IMR-90 (cell line): ENCODE measurements at places on chromosomes 7 and 10. TPM values are rescaled to one million over a fixed set of nuclear protein-coding genes. Genes with fewer than 3 reads are reported as not detected.

- DNase-seq, result no peak
- H3K27ac ChIP-seq, result no peak overlapping the region
- H3K36me3 ChIP-seq, result no peaks in the 10 kb centered on the region
- no peak overlapping the region for H3K4me3 ChIP-seq
Observed at GRCh38 chr10:126420567-126421300, 32.5 kb upstream of the ADAM12 start.

DNA sequence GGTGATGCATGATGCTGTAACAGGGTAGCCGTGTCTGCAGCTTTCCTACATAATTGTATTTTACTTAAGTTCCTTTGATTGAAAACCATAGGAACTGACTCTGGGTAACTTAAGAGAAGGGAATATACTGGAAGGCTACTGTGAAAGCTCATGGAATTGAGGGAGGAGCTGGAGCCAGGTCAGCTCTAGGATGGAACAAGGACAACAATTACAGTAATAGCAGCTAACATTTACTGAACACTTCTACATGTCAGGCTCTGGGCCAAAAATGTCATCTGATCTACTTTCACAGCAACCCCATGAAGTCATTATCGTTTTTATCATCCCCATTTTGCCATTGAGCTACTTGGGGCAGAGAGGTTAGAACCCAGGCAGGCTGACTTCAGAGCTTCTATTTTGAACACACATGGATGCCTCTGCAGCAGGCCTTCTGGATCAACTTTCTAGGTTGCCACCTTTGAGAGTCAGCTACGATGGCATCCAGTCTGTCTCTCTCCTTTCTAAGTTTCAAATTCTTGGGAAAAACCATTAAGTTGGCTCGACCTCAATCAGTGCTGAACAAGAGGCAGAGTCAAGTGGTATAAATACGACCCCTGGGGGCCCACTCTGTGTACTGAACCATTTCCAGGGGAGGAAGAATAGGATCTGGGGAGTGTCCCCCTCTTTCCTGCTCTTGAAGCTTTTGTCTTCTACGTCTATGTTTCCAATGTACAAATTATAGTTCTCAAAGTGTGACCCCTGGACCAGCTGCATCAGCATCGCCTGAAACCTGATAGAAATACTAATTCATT is 272.3 kb upstream of the PLPP4 start:
- no peak overlapping the region for H3K27ac ChIP-seq
- no peak overlapping the region for H3K4me3 ChIP-seq
- no peaks in the 10 kb centered on the region for H3K27me3 ChIP-seq
- no peaks in the 10 kb centered on the region for H3K4me1 ChIP-seq
- no peak for DNase-seq

SPDYE8 gene
- total RNA-seq, result not detected in 2 replicates

DNA sequence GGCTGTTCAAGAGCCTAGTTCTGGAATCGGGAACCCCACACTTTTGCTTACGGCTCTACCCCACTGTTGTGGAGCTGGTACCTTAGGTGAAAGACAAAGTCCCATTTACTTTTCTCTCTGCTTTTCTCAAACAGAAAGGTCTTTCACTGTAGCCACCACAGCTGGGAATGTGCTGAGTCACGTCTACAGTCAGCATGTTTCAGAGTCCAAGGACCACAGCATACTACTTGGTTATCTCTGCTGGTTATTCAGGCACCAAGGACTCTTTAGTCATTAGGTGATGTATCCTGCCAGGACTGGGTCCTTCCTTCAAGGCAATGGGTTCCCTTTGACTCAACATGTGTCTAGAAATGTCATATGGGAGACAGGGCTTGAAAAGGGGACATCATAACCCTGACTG is 266.8 kb upstream of the STEAP1 start:
- no peak overlapping the region for H3K27ac ChIP-seq
- H3K4me3 ChIP-seq, result no peak overlapping the region
- no peaks in the 10 kb centered on the region for H3K27me3 ChIP-seq
- H3K4me1 ChIP-seq, result no peaks in the 10 kb centered on the region
- no peaks in the 10 kb centered on the region for H3K36me3 ChIP-seq

TMEM270 gene
- not detected in 2 replicates for total RNA-seq

DNA sequence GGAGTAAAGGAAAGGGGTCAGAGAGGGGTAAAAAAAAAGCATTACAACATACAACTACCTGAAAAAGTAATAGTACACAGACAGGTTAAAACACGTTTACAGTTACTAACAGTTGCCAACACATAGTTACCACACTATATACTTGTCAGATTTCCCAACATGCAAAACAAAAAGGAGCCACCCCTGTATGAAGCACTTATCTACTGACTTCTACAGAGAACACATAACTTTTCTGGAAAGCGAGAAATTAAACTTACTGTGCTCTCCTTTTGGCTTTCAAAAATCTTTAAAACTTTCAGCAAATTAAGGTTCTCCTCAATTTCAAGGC is 2.1 kb downstream of the ABI1 start:
- H3K27ac ChIP-seq, result peak overlapping the region; percentile 25; the same call in 1 of the 2 replicates
- H3K36me3 ChIP-seq, result no peaks in the 10 kb centered on the region
- H3K27me3 ChIP-seq, result peaks cover 3% of the 10 kb centered on the region
- H3K4me1 ChIP-seq, result 0 out of 2 replicates have a peak, but pooled peaks cover 2% of the 10 kb centered on the region
- H3K4me3 ChIP-seq, result peak overlapping the region; percentile 86

RPP38 gene
- total RNA-seq, result 12.4 and 13.1 TPM in 2 replicates

SAMD8 gene
- 28.7 and 34.2 TPM in 2 replicates for total RNA-seq

METTL27 gene
- 1.7 and 2.3 TPM in 2 replicates for total RNA-seq

DNA sequence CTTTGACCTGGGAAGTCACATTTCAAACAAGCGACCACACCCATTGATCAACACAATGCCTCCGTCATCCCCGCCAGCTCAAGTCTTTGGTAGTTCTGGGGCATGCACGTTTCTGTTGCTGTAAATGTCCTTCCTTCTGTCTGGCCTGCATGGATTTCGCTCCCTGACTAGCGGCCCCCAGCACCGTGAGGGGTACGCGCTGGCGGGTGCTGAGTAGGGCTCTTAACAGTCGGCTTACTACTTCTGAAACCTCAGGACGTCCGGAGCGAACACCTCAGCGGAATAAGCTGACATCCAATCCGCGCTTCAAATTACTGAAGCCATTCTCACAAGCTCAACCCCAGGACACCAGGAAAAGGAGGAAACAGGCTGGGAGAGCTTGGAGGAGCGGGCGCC is 505 bp downstream of the NUDCD3 start:
- peak; percentile 25 for DNase-seq
- peak overlapping the region; percentile 94 for H3K4me3 ChIP-seq
- no peaks in the 10 kb centered on the region for H3K27me3 ChIP-seq
- H3K36me3 ChIP-seq, result peaks cover 1% of the 10 kb centered on the region; the same call in 1 of the 2 replicates
- peaks cover 2% of the 10 kb centered on the region; the same call in 1 of the 2 replicates for H3K4me1 ChIP-seq
- peak overlapping the region; percentile 97 for H3K27ac ChIP-seq

DPYSL4 gene
- total RNA-seq, result 7.2 and 8.1 TPM in 2 replicates

DNA sequence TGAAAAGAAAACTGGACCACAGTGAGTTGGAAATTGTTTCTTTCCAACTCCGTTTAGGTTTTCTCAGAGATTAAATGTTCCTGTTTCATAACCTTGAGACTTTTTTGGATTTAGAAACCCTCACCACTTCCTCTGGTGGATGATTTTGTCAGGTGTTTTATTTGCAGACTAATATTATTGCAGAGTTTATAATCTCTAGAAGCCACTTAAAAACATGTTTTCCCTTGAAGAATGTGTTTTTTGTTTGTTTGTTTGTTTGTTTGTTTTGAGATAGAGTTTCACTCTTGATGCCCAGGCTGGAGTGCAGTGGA is 520 bp upstream of the MICU1 start:
- H3K36me3 ChIP-seq, result no peaks in the 10 kb centered on the region
- no peak overlapping the region; the same call in 1 of the 2 replicates for H3K27ac ChIP-seq
- DNase-seq, result no peak

DNA sequence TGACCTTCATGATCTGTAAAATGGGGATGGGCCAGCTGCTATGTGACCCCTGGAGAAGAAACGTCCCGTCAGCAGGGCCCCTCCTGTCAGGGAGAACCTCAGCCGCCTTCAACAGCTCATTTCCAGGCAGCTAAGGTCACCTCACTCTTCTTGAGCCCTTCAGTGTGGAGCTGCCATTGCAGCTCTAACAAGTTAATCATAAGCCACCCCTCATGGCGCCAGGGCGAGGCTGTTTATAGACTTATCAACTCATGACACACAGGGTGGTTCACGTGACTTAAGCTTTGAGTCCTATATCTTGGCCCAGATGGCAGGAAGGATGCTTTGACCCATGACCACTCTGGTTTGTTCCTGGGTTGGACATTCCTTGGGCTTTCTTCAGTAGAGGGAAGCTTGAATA is 315.1 kb downstream of the TNS3 start:
- peaks cover 3% of the 10 kb centered on the region; the same call in 1 of the 2 replicates for H3K36me3 ChIP-seq
- H3K27me3 ChIP-seq, result no peaks in the 10 kb centered on the region
- peak; percentile 50 for DNase-seq
- H3K4me3 ChIP-seq, result no peak overlapping the region

DNA sequence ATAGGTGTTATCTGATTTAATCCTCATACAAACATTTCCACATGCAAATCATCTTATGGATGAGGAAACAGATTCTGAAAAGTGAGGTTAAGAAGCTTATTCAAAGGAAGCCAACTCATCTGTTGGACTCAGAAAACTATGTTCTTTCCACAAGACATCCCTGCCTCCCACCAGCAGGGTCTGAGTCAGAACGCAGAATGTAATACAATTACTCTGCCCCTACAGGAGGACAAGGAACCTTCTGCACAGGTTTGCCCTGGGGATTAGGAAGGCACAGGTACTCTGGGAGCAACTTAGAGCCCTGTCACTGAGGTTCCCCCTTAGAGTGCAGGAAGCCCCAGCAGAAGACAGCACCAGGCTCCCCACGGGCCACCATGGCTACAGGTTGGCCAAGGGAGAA is 255.7 kb downstream of the TNS3 start:
- DNase-seq, result peak; percentile 90
- peaks cover 39% of the 10 kb centered on the region for H3K4me1 ChIP-seq
- peaks cover 15% of the 10 kb centered on the region for H3K36me3 ChIP-seq
- peak overlapping the region; percentile 42; the same call in 1 of the 2 replicates for H3K27ac ChIP-seq

PIP gene
- total RNA-seq, result not detected in 2 replicates

TMEM176A gene
- not detected in 2 replicates for total RNA-seq

DNA sequence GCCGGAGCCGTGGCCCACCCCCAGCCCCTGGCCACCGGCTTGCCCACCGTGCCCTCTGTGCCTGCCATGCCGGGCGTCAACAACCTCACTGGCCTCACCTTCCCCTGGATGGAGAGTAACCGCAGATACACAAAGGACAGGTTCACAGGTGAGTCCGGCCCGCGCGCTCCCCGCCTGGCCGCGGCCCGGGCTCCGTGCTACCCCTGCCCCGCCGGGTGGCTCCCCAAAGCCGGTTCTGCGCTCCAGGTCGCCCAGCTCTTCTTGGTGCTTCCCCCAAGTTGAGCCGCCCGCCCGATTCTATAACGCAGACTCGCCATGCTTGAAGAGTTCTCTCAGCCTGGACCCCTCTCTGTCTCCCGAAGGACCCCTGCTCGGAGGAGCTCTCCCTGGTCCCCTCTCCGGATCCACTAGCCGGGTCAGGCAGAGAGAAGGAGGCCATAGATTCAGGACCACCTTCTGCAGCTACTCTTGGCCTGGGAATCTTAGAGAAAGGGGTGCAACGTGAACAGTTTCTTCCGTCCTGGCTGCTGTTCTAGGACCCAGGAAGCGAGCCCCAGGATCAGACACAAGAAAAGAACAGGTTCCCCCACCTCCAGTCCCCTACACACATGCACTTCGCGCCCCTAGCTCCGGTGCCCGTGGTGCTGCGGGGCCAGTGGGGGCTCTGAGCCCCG is 999 bp downstream of the TLX1 start:
- H3K4me1 ChIP-seq, result no peaks in the 10 kb centered on the region
- no peak overlapping the region for H3K4me3 ChIP-seq
- H3K27me3 ChIP-seq, result peaks cover 95% of the 10 kb centered on the region
- no peak overlapping the region for H3K27ac ChIP-seq
- no peak for DNase-seq
- H3K36me3 ChIP-seq, result no peaks in the 10 kb centered on the region

GRCh38 chr7:106869954-106870353 is 4.9 kb downstream of the PIK3CG start:
- no peaks in the 10 kb centered on the region for H3K36me3 ChIP-seq
- no peak for DNase-seq
- H3K4me3 ChIP-seq, result no peak overlapping the region

- H3K4me3 ChIP-seq, result no peak overlapping the region
- no peak for DNase-seq
- H3K27ac ChIP-seq, result no peak overlapping the region
- H3K36me3 ChIP-seq, result no peaks in the 10 kb centered on the region
Observed at GRCh38 chr10:63752318-63752717, 231.1 kb downstream of the REEP3 start.

DNA sequence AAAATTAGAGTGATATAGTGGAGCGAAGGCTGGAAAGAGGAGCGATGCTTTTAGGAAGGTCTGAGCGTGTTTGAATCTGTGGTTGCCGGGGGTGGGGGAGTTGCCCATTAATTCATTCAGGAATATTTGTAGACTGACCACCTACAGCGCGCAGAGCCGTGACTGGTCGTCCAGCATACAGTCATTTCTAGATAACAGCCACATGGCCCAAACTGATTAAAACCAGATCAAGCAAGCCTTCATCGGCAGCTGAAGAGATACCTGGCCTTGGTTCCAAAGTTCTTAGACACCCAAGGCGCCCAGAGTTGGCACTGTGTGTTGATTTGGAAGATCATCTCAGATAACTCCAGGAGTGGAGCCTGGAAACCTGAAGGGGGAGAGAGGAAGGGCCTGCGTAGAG is 1.7 kb downstream of the PROSER2 start:
- no peaks in the 10 kb centered on the region for H3K36me3 ChIP-seq
- H3K4me1 ChIP-seq, result peaks cover 1% of the 10 kb centered on the region; the same call in 1 of the 2 replicates
- no peaks in the 10 kb centered on the region for H3K27me3 ChIP-seq
- H3K4me3 ChIP-seq, result no peak overlapping the region
- no peak for DNase-seq
- no peak overlapping the region for H3K27ac ChIP-seq
